Activated naive CD4-positive, alpha-beta T cell treated with anti-CD3 and anti-CD28 coated beads for 36 hours (primary cell): ENCODE measurements at places on chromosomes 2 and 18. TPM values are rescaled to one million over a fixed set of nuclear protein-coding genes. Genes with fewer than 3 reads are reported as not detected.

The OSBPL6 gene
- total RNA-seq = 1.9 TPM

The GGCX gene
- 18.8 TPM for total RNA-seq

GRCh38 chr2:54041135-54041534 lies 70.3 kb upstream of the PSME4 start:
- H3K27ac ChIP-seq = no peak overlapping the region
- H3K4me1 ChIP-seq = no peaks in the 10 kb centered on the region
- H3K36me3 ChIP-seq = peaks cover 6% of the 10 kb centered on the region
- no peak overlapping the region for H3K4me3 ChIP-seq

DNA sequence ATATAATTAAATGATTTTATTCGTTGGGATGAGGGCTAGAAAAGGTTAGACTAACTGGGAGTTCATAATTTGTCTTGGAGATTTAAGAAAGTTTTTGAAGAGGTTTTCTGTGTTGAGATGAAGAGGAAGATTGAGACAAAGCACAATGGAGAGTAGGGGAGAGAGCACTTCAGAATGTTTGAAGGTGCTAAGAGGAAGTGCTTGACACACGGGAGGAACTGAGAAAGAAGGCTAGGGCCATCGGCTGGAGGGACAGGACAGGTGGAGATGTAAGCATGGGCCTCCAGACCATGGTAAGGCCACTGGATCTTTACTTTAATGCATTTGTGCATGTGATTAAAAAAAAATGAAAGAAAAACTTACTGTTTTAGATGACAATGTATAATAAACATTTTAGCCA lies 31.5 kb downstream of the GREB1L start:
- no peaks in the 10 kb centered on the region for H3K4me1 ChIP-seq
- no peak for DNase-seq
- no peaks in the 10 kb centered on the region for H3K36me3 ChIP-seq
- H3K27me3 ChIP-seq = peaks cover 7% of the 10 kb centered on the region
- no peak overlapping the region for H3K27ac ChIP-seq

- no peak overlapping the region for H3K27ac ChIP-seq
- no peak for DNase-seq
- no peaks in the 10 kb centered on the region for H3K36me3 ChIP-seq
- no peaks in the 10 kb centered on the region for H3K27me3 ChIP-seq
- H3K4me3 ChIP-seq = no peak overlapping the region
Observed at GRCh38 chr2:231372326-231372725, 23.2 kb upstream of the B3GNT7 start.

- DNase-seq = no peak
- no peak overlapping the region for H3K27ac ChIP-seq
- H3K36me3 ChIP-seq = peaks cover 38% of the 10 kb centered on the region
- H3K27me3 ChIP-seq = no peaks in the 10 kb centered on the region
- peaks cover 4% of the 10 kb centered on the region for H3K4me1 ChIP-seq
Observed at GRCh38 chr2:47452761-47453160, 49.8 kb downstream of the MSH2 start.

DNA sequence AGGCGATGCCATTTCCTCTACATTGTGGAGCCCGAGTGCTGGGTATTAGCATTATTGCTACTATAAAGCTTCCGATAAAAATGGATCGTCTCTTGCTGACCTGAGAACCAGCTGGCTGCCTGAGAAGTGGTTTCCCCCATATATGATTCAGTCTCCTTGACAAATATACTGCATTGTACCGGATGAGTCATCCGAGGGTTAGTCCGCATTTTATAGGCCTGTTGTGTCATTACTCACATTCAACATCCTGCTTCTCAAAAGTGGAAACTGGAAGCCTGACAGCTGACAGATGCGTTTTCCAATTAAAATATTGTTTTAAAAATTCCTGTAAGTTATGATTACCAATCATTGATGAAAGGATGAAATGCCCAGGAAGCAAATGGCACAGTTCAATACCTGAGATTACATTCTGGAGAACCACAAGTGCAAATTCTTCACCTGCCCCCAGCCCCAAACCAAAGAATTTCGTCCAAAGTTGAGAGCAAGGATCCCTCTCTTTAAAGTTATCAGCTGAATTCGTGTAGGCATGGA lies 65.7 kb downstream of the SPRED2 start:
- H3K27me3 ChIP-seq = no peaks in the 10 kb centered on the region
- no peak overlapping the region for H3K27ac ChIP-seq

- no peaks in the 10 kb centered on the region for H3K36me3 ChIP-seq
- no peak overlapping the region for H3K27ac ChIP-seq
- no peak overlapping the region for H3K4me3 ChIP-seq
- DNase-seq = peak; percentile 60
Observed at GRCh38 chr2:164910101-164910899, 45.0 kb downstream of the SLC38A11 start.

DNA sequence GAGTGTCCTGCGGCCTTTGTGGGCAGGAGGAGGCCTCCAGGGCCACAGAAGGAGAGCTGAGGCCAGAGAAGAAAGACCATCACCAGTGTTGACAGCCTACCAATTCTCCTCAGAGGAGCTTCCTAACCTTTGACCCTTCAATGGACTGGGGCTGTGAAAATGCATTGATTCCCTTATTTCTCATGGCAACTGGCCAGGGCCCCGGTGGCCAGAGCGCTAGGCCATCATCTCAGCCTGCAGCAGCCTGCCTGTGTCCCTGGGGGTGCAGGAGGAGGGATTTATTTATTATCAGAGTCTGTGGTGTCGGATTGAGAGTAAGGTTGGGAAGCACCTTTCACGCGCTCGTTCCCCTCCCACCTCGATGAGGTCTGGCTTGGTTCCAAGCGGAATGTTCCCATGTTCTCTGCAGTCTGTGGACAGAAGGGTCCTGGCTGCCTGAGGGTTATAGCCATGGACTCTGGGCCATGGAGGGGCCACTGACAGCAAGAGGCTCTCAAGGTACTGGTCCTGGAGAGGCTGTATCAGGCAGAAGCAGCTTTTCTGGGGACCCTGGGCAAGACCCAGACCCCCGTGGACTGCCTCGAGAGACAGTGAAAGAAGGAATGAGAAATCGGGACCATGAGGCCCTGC lies 53.8 kb downstream of the CYP27C1 start:
- DNase-seq = no peak
- no peaks in the 10 kb centered on the region for H3K4me1 ChIP-seq
- no peaks in the 10 kb centered on the region for H3K27me3 ChIP-seq
- no peak overlapping the region for H3K27ac ChIP-seq

- H3K27me3 ChIP-seq = no peaks in the 10 kb centered on the region
- no peaks in the 10 kb centered on the region for H3K36me3 ChIP-seq
- DNase-seq = no peak
- no peak overlapping the region for H3K4me3 ChIP-seq
- no peaks in the 10 kb centered on the region for H3K4me1 ChIP-seq
Observed at GRCh38 chr18:26421931-26422330, 126.4 kb downstream of the KCTD1 start.
